ENCODE measurements at places on chromosomes 16 and 17.

DNA sequence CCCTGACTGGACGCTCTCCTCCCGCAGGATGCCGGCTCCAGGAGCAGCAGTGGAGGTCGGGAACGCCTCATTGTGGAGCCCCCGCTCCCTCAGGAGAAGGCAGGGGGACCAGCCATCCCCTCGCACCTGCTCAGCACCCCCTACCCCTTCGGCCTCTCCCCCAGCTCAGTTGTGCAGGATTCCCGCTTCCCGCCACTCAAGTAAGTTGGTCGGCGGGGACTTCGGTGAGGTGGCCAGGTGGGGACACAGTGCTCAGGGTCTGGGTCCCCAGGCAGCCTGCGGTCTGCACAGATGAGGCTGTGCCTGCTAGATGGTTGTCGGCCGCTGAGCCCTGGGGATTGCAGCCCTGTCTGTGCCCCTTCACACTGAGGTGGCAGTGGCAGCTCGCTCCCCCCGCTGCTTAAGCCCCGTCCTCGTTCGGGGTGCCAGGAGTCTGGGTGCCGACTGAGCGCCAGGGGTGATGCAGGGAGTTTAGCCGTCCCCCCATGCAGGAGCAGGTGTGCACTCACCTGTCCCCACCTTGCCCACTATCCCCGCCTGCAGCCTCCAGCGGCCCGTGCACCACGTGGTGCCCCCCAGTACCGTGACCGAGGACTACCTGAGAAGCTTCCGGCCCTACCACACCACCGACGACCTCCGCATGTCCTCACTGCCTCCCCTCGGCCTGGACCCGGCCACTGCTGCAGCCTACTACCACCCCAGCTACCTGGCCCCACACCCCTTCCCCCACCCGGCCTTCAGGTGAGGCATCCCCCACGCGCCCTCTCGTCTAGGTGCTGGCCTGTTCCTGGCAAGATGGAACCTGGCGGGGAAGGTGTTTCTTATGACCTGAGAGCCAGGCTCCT lies 34.3 kb downstream of the GINS2 start:
- DNase-seq: no peak

DNA sequence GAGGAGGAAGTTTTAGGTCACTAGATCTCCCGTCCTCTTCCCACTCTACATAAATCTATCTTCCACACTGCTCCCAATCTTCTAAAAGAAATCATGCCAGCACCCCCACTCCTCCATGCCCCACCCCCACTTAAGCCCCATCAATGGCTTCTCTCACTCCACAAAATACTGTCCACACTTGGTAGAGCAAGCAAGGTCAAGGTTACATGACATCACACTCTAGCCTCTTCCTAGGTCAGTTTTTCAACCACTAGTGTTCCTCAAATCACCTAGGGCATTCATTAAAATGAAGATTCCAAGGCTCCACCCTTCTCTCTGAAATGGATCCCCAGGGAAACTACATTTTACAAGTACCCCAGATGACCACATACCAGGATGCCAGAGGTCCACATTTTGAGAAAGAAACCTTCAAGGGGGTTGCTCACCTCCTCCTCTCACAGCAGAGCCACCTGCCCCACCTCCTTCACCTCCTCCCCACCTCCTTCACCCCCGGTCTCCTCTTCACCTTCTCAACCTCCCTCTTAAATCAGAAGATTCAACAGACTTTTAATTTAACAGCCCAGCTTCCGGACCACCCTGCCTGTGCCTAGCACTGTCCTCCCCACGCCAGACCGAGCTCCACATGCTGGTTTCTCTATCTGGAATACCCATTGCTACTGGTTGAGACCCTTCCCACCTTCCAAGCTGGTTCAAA lies 3.2 kb downstream of the AMFR start:
- no peak for DNase-seq

DNA sequence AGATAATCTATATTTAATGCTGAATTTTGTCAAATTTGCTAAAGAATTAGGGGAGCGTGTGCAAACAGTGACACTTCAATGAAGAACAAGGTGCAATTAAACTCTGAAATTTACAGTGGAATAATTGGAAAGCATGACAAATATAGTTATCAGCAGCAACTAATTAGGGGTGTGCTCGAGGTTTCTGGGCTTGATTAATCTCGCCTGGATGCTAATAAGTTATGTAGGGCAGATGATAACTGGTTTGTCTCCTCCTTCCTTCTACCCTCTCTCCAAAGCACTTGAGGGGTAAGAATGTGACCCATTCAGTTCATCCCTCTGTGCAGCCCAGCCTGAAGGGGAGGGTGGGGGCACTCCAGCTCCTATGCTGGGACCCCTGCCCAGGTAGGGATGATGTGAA lies 21.9 kb downstream of the MRM1 start:
- DNase-seq: no peak

DNA sequence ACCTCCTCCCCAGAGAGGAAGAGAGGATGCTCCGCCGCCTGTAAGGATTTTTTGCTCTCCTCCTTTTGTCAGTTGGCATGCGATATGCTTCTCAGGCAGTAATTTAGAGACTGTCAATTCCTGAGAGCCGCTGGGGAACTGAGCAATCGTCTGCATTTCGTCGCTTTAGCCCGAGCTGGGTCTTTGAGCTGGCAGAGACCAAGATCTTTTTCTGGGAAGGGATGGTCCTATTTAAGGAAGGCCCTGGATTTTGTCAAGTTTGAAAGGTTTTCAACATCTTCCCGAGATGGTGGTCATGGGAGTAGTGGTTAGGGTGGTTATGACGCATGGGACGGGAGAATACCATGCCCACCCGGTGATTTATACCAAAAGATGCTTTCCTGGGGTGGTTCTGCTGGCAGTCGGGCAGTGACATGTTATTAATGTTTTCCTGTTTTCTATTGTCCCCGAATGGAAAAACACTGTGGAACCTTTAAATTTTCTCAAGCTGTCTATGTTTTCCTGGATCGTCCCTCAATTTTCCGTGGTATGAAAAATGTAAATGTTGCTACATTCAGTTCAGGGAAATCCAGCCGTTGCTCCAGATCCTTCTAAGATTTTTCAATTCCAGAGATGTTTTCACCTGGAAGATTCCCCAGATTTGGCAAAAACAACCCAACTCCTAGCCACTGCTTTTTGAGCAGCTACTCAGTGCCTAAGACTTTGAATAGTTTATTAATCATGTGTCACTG lies 586.4 kb downstream of the MAF start:
- no peak for DNase-seq
